ENCODE measurements at places on chromosomes 1 and 21.

- no peak for DNase-seq
These were observed 67.4 kb upstream of the CASZ1 start for GRCh38 chr1:10863886-10864285.

DNA sequence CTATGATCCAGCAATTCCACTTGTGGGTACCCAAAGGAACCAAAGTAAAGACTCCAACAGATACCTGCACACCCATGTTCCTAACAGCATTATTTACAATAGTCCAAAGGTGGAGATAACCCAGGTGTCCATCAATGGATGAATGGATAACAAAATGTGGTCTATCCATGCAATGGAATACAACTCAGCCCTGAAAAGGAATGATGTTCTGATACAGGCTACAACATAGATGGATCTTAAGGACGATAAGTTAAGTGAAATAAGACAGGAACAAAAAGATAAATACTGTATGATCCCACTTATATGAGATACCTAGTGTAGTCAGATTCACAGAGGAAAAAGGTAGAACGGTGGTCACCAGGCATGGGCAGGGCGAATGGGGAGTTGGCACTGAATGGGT is 69.7 kb downstream of the GNG4 start:
- DNase-seq, result no peak

DNA sequence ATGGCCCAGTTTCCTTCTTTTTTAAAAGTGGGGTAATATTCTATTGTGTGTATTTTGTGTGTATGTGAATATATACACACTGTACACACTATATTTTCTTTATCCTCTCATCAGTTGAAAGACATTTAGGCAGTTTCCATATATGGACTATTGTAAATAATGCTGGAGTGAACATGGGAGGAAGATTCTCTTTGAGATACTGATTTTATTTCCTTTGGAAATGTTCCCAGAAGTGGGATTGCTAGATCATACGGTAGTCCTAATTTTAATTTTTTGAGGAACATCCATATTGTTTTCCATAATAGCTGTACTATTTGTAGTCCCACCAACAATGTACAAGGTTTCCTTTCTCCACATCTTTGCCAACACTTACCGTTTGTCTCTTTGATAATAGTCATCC is 51.0 kb downstream of the F3 start:
- DNase-seq, result no peak

GRCh38 chr1:33434363-33434750 is 3.5 kb upstream of the PHC2 start:
- no peak for DNase-seq

- no peak for DNase-seq
These were observed 10.8 kb upstream of the BCAR3 start for GRCh38 chr1:93692451-93692861.

- no peak for DNase-seq
These were observed 159.2 kb downstream of the PIGK start for GRCh38 chr1:77060000-77060399.

DNA sequence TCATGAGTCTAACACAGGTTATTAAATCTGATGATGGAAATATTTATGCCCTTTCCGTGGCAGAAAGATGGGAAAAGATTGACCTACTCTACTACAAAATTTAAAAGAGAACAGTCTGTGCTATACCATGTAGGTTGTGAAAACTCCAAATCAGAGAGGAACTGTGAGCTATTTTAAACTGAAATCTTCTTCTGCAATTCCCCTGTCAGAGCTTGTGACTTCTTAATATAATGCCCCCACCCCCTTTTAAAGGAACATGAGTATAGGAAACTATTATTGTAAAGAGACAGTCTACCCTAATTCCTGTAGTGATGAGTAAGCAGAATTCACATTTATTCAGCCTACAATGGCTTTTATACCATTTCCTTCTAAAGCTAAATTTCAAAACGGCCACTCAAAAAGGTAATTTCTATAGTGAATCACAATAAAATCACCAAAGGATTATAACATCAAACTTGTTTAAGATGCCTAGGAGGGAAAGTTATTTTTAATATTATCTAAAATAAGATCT is 11.7 kb downstream of the DSCAM start:
- no peak for DNase-seq

GRCh38 chr1:24381256-24381655 is 32.3 kb downstream of the STPG1 start:
- DNase-seq, result no peak

DNA sequence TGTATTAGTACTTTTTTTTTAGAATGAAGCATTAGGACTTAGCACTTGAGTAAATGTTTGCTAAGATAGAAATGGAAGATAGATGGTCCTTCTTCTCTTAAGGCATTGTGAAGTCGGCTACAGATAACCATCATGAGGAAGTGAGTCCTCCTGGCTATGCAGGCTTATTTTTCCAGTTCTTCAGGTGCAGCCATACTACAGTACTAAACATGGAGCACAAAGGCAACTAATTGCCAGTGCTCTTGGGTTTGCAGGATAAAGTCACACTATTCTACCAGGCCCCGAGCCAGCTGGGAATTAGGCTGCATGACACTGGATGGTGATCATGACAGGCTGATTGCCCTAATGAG is 197.3 kb upstream of the SGIP1 start:
- DNase-seq, result no peak

DNA sequence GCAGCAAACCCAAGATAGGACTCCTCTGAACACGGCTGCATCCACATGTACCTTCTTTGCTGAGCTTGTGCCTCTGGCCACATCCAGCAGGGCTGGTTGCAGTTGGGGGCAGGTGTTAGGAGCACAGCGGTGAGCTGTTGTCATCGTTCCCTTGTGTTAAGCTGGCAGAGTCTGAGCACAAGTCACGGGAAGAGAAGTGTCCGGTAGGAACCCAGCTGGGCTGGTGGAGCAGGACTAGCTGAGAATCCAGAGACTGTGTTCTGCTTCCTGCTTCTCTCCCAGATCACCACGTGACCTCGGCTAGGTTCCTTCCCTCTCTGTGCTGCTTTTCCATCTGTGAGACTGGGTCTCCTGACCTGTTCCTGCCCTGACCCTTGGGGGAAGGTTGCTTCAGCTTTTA is 105.1 kb downstream of the PCBP3 start:
- DNase-seq, result no peak

DNA sequence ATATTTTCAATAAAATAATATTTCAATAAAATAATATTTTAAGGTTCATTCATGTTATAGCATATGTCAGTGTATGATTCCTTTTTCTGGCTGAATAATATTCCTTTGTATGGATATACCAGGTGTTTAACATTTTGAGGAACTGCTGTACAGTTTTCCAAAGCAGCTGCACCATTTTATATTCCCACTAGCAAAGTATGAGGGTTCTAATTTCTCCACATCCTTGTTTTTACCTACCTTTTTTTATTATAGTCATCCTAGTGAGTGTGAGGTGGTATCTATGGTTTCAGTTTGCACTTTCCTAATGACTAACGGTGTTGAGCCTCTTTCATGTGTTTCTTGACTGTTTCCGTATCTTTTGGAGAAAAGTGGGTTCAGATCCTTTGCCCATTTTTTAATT is 5.2 kb downstream of the DEGS1 start:
- DNase-seq, result no peak

GRCh38 chr1:153805042-153805745 is 30.0 kb downstream of the SLC27A3 start:
- no peak for DNase-seq

- DNase-seq, result no peak
These were observed 5.9 kb downstream of the PHLDA3 start for GRCh38 chr1:201463071-201463552.

GRCh38 chr1:160101717-160102522 is 3.5 kb upstream of the IGSF8 start:
- no peak for DNase-seq

DNA sequence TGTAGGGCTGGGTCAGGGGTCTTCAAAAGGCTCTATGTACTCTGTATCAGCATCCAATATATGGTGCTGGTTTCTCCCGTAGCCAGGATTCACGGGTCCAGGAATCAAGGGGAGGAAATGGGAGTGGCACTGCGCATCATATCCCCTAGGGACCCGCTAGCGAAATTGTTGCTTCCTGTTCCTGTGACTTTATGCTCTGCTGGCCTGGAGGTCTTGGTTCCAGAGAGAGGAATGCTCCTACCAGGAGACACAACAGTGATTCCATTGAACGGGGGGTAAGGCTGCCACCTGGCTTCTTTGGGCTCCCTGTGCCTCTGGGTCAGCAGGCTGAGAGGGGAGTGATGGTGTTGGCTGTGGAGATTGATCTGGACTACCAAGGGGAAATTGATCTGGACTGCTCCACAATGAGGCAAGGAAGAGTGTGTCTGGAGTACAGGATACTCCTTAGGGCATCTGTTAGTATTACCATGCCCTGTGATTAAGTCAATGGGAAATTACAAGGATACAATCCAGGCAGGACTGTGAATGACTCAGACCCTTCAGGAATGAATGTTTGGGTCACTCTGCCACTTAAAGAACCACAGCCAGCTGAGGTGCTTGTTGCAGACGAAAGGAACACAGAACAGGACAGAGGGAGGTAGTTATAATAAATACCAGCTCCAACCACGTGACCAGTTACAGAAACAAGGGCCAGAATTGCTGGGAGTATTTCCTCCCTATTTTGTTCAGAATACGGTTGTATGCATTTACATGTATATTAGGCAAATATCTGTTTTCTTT is 10.2 kb downstream of the SPSB1 start:
- DNase-seq, result no peak

DNA sequence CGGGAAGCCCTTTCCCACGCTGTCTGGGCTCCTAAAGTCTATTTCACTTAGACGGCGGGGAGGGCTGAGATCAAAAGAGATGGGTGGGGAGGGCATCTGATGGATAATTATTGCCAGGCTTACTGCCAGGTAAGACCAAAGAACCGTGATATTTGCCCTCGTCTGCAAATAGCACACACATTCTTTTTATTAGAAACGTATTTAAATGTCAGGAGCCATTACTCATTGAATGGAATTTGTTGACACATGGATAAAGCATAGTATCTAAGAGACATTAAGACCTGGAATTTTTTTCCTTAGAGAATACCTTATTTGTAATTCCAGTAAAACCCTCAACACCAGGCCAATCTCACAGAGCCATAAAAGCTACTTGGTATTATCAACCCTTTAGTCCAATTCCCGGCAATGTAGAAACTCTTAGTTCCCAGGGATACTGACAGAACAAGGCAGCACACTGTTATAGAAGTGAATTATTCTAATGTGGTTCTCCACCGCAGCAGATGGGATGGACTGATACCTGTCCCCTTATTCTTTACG is 10.6 kb downstream of the URB1 start:
- no peak for DNase-seq

DNA sequence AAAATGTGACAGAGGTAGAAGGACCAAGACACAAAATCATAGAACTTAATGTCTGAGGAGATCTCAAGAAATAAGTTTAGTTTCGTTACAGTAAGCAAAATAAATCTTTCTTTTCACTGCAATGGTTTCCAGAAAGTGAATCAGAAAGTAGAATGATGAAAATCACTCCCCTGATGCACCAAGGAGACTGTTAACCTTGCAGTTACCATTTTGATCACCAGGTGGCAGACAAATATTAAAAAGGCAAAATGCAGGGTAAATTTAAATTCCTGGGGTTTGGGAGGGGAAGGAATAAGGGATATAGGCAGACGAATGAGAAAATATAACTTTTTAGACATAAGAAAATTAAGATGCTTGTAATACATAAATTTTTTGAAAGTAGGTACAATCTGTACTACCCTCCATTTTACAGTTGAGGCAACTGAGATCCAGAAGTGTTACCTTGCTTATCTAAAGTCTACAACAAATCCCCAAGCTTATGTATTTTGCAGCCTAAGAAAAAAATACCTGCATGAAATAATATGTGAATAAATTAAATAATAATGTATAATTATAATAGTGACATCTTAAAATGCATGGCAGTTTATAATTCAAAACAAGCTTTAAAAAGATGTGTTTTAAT is 253.2 kb downstream of the CRB1 start:
- DNase-seq, result no peak

DNA sequence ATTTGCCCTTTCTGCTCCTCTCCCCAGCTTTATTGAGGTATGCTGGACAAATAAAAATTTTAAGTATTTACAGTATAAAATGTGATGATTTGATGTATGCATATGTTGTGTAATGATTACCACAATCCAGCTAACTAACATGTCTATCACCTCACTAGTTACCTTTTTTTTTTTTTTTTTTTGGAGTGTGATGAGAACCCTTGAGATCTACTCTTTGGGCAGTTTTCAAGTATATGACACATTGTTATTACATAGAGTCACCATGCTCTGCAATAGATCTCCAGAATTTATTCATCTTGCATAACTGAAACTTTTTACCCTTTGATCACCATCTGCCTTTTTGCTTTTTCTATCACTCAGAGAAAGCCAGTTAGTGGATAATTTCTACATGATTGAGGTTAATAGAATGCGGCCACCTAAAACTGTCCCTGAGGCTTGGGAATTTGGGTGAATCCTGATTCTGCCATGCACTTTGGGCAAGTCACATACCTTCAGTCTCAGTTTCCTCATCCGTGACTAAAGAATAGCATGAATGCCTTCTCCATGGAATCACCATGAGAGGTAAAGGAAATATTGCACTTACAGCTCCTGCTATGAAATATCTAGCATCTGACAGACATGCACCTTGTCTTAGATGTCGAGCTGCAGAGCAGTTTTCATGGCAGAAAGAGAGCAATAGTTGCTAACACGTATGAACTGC is 295.2 kb downstream of the DISC1 start:
- no peak for DNase-seq

DNA sequence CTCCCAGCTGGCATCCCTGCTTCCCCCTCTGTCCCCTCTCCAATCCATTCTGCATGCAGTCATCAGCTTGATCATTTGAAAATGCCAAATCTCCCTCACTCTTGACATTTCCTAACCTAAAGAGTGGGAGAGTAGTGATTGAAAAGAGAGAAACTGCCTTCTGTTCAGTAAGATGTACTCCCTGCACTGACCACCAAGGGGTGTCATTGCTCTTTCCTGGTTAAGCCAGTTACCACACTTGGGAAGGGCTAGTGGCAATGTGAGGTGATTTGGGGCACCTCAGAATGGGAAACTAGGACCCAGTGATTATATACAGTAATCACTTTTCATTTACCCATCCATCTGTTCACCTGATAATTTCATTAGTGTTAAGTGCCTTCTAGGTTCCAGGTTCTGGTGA is 6.9 kb upstream of the TMEM269 start:
- DNase-seq, result no peak

DNA sequence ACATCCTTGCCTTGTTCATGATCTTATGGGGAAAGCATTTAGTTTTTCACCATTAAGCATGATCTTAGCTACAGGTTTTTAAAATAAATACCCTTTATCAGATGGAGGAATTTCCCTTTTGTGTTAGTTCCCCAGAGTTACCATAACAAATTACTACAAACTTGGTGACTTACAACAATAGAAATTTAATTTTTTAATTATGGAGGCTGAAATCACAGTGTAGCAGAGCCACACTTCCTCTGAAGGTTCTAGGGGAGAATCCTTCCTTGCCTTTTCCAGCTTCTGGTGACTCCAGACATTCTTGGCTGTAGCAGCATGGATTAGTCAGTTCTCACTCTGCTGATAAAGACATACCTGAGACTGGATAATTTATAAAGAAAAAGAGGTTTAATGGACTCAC is 18.5 kb downstream of the MIGA1 start:
- DNase-seq, result no peak

GRCh38 chr21:33973268-33973667 is 57.7 kb upstream of the ATP5PO start:
- DNase-seq, result no peak

- no peak for DNase-seq
These were observed 442 bp upstream of the CSMD2 start for GRCh38 chr1:34165422-34165921.
